ENCODE measurements at places on chromosomes 4 and X.
A peak's percentile ranks its signal among the peaks of the same experiment; 100 is the strongest.

GRCh38 chr4:114217150-114217817, 237.8 kb upstream of the ARSJ start:
- DNase-seq: no peak

- DNase-seq: no peak
Measured at GRCh38 chr4:138961129-138961528, 54.5 kb upstream of the NOCT start.

- DNase-seq: no peak
Measured at GRCh38 chr4:6917461-6918271, 8.0 kb downstream of the TBC1D14 start.

GRCh38 chrX:109873983-109874382, 128.9 kb upstream of the TMEM164 start:
- DNase-seq: no peak

- no peak for DNase-seq
Measured at GRCh38 chr4:169254546-169254983, 16.2 kb downstream of the SH3RF1 start.

DNA sequence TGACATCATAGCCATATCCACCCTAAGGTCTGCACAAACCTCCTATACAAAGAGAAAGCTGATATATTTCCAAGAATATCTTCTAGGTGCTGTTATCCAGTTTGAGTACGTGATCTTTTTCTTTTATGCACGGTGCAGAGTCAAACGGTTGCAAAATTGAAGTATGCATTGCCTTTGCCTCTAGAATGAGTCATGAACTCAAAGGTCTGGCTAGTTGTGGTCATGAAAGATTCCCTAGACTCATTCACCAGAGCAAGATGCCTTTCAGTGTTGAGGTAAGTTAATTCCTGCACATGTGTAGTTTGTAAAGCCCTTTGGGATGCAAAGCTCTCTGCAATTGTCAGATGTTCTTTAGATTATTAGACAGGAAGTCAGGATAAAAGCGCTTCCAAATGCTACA, 704.4 kb downstream of the PCDH19 start:
- no peak for DNase-seq

GRCh38 chr4:86521373-86521969, 72.6 kb upstream of the PTPN13 start:
- no peak for DNase-seq

- no peak for DNase-seq
Measured at GRCh38 chr4:26907731-26908599, 47.3 kb downstream of the STIM2 start.

- no peak for DNase-seq
Measured at GRCh38 chrX:6738518-6739470, 203.9 kb upstream of the VCX3A start.

GRCh38 chr4:77176640-77177039, 19.6 kb downstream of the CCNG2 start:
- no peak for DNase-seq

- DNase-seq: no peak
Measured at GRCh38 chrX:45868425-45868824, 667.7 kb upstream of the DIPK2B start.

GRCh38 chr4:169279108-169279507, 8.4 kb upstream of the SH3RF1 start:
- DNase-seq: no peak

- no peak for DNase-seq
Measured at GRCh38 chr4:98994474-98995182, 893 bp upstream of the METAP1 start.

- DNase-seq: no peak
Measured at GRCh38 chr4:2298532-2298991, 36.7 kb upstream of the MXD4 start.

DNA sequence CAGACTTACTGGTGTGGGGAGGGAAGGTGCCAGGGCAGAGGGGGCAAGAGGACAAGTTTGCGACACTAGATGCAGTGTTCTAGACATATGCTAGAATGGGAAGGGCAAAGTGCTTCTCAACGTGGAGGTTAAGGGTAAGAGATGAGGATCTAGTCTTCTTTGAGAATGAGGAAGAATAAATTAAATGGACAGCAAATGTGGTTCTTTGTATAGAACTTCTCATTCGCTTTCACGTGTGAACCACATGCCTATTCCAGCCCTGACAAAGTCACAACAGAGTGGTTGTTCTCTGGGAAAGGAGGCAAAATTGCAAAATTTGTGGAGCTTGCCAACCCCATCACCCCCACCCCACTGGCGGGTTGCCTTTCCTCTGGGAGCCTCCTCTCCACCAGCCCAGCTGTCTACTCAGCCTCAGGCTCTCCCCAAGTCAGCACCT, 1.5 kb upstream of the ANXA5 start:
- DNase-seq: no peak

DNA sequence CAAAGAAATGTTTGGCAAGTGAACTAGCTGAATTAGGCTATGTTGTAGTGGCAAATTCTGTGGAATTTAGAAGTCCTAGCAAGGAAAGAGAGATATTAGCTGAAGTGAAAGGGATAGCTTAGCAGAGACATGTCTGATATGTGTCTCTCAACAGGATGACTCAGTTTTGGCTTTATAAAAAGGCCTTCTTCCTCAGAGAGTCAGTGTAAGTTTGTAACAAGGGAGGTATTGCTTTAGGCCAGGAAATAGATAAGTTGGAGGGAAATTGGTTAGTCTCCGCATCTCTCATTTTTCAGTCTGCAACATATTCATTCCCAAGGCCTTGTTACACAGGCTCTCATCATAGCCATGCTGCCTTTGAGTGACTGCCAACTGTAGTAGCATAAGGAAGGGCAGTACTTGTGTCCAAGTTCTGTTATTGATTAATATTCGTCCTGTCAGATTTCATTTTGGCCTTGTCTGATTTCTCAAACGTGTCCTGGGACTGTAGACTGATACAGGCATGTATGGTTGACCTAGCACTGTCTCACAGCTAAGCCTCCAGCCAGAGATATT, 4.0 kb downstream of the TMEM164 start:
- no peak for DNase-seq

DNA sequence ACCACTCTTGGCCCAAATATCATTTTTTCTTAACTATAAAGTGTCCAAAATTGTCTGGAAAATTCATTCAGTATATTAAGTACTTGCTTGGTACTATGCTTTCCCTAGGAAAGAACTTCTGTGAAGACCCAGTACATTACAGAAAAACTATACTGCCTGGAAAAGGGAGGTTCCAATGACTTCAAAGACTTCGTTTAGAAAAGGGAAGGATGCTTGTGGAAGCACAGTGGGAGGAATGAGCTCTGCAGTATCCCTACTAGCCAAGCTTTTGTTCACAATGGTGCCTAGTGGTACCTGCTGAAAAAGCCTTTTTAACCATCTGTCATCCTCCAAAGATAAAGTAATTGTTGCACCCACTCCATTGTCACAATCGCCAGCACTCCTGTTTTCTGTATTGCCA, 7.2 kb downstream of the TEC start:
- no peak for DNase-seq

GRCh38 chr4:15535599-15535998, 65.9 kb downstream of the CC2D2A start:
- no peak for DNase-seq

GRCh38 chr4:65924843-65925242, 254.6 kb upstream of the EPHA5 start:
- DNase-seq: no peak

GRCh38 chr4:169854090-169854489, 96.3 kb upstream of the HPF1 start:
- DNase-seq: no peak

DNA sequence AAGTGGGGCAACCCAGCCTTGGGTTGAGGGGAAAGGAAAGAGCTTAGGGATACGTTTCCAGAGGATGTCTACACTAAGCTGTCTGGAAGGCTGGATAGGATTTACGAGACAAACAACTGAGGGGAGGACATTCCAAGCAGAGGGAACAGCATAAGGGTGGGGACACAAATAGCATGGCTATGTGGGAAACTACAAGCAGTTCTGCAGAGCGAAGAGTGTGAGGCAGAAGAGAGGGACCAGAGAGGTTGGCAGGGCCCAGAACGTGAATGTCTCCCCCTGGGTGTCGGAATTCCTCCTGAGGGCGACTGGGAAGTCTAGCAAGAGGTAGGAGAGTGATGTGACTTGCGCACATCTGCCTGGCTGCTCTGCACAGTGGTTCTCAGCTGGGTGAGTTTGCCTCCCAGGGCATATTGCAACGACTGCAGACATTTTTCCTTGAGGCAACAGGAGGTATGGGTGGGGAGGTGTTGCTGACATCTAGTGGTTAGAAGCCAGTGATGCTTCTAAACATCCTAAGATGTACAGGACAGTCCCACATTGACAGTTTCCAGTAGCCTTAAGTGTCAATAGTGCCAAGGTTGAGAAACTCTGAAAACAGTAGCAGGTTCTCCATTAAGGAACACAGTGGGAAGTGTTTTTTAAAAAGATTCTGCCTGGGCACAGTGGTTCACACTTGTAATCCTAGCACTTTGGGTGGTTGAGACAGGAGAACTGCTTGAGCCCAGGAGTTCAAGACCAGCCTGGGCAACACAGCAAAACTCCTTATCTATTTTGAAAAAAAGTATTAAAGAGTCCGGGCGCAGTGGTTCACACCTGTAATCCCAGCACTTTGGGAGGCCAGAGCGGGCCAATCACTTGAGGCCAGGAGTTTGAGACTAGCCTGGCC, 9.2 kb downstream of the NDUFA1 start:
- no peak for DNase-seq

DNA sequence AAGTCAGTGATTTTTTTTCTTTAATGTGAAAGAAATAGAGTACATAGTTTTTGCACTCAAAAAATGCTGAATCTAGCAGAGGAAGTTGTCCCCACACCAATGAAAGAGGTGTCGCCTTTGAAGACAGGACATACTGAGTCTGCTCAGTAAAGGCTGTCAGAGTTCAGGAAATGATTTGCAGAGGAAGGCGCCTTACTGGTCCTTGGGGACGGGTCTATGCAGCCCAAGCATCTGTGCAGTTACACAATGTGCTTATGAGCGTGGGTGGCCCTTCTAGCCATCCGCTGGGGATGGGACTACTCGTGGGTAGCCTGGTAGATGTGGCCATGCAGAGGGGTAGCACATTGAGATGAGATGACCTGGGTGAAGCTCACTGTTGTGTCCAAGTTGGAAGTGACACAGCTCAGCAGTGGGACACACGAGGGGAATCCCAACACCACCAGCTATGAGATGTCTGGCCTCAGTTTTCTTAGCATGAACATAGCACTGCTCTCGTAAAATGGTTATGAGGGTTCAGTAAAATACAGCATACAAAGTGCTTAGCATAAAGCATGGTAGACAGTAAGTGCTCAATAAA, 116.5 kb upstream of the RBPJ start:
- DNase-seq: no peak

DNA sequence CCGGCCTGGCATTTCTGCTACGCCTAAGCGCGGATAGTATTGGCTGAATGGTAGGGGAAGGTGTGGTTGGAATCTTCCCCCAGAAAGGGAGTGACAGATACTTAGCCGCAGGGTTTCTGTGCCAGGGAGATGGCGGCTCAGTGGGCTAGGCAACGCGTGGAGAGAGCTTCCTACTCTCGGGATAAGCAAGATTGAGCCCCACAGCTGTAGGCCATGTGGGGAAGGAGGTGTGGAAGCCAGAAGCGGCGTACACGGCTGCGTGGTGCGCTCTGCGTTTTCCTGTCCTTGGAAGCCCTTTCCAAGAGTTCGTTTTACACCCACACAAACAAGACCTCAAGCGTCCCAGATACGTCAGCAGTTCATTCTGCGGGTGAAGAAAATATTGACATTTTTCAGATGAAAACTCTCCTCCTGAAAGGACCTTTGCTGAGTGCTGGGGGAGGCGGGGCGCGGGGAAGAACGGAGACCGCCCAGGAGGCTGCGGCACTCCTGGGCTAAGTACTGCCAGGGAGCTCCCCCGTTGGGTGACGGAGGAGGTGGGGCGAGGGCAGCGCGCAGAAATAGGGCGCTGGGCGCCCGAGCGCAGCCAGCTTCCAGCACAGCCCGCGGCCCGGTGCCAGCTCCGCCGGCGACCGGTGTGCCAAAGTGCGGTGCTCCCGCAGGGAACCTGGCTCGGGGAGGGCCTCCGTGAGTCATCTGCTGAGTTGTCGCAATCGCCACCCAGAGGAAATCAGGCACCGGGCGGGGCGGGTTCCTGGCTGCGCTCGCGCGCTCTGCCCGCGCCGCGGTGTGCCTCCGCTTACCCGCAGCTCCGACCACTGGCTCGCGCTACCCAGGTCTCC, at the start of gene GPAT3:
TSS of gene GPAT3 (plus strand) at position 589 of the 842 bp plus-strand sequence. CDS start 515 bp downstream, outside the sequence.
- peak; percentile 45 for DNase-seq

DNA sequence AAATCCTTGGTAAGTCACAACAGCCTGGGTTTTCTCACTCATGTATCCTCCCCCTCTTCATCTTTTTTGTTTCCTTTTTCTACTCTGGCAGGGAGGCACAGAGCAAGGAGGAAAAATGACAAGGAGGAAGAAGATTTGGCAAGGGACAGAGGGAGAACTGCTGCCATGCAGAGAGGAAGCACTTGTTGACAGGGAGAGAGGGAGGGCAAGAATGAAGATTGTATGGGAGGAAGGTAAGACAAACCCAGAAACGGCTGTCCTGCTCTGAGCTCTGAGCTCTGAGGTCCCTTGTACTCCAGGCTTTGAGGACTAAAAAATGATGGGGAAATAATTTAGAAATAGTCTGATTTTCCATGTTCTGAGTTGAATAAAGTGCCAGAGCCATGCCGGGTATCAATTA, 123.9 kb downstream of the DCHS2 start:
- DNase-seq: no peak

- DNase-seq: no peak
Measured at GRCh38 chr4:171473155-171473554, 340.0 kb upstream of the GALNTL6 start.

DNA sequence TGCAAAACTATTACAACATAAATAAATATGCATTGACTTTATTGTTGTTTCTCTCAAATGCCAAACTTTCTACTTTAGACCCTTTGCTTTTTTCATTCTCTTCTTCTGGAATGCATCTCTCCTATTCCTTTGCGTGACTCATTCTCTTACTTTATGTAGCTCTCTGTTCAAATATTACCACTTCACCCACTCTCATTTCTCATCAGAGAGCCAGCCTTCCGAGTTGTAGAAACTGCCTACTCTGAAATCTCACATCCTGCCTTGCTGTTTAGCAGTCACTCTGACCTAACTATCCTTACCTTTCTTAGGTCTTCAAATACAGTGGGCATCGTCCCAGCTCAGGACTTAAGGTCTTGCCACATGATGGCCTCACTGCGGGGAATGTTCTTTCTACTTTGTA, 143.5 kb downstream of the GALNTL6 start:
- DNase-seq: no peak

- DNase-seq: no peak
Measured at GRCh38 chr4:17276776-17277175, 235.1 kb downstream of the QDPR start.

DNA sequence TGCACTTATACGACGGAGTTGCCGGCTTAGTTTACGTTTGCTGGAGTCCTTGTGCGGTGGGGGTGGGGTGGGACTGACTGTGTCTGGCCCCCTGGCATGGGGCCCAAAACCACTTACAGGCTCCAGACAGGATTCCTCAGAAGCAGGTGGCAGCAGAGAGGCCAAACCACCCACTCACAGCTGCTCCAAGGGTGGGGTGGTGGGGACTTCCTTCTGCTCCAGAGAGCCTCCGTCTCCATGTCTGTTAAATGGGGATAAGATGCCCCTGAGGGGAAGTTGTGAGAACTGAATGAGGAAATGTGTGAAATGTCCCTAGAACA, 36.7 kb downstream of the PSAPL1 start:
- no peak for DNase-seq

All from activated CD4-positive, alpha-beta T cell treated with anti-CD3 and anti-CD28 coated beads, Interleukin-2, amount 50 U/mL, for 24 hours (primary cell).